C1 segment of cervical spinal cord (tissue), 14 donors: ENCODE measurements at places on chromosomes 11 and 22.

GRCh38 chr22:35746248-35746647 lies 28.6 kb downstream of the APOL5 start:
- DNase-seq: no peak

DNA sequence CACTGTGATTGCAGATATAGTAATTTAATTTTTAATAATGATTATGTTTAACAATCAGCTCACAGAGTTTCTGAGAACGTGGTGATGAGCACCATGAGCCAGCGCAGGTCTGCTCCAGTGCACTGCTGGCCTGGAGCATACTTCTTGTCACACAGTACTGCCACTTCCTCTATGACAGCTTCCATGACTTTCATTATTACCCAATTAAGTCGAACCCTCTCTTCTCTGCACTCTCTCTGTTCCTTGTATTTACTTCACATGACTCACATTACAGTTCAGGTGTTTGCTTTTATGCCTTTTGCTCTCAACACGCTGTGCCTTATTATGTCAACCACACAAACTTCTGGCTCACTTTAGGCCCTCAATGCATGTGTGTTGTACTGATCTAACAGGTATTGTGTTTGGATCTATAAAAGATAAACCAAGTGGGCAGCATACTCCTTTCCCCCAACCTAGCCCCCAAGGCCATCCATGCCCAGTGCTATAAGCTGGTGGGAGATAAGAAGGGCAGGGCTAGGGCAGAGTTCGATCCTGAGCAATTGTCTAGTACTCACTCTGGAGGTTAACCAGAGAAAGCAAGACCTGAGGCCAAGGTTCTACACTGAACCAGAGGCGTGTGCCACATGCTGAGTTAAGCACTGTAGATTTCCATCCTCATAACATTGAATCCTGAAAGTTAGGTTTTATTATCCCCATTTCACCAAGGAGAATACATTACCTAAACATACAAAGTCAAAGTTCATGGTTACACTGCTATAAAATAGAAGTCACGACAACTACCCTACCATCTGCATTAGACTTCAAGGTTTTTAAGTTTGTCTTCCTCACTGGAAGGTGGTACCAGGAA lies 356.5 kb downstream of the INSC start:
- DNase-seq: no peak

DNA sequence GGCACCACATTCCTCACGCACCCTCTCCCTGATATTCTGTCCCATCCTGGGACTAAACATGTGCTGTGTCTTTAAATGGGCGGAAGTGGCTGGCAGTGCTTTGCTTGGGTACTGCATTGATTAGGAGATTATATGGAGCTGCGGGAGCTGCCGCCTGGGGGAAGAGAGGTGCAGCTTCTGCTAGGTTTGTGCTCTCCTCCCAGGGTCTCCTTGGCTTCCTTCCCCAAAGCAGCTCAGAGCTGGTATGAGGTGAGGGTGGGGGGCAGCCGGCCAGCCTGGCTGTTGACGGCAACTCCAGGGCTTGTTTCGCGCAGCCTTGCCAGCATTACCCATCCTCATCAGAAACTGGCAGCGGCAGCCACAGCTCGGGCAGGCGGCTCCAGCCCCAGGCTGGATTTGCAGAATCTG lies 95.4 kb downstream of the GRAMD1B start:
- DNase-seq: no peak

- no peak for DNase-seq
Measured at GRCh38 chr11:57290288-57290687, 34.5 kb downstream of the TNKS1BP1 start.

- DNase-seq: no peak
Measured at GRCh38 chr11:41081756-41082285, 377.6 kb downstream of the LRRC4C start.

GRCh38 chr11:1232883-1233321 lies 10.0 kb downstream of the MUC5B start:
- DNase-seq: no peak

DNA sequence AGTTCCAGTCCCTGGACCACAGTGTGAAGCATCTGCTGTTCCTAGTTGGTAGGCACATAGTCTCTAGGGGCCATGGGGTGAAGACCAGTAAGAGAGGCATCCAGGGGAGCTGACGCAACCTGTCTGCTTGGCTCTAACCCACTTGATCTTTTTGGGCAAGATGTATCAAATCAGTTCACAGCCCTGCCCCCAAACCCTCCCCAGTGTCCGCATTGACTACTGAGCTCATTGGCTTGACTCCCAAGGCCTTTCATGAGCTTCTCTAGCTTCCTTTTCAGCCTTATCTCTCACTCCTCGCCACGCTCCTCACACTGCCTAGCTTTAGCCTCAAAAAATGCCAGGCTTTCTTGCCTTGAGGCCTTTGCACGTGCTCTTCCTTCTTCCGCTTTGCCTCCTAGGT lies 29.7 kb upstream of the ABCC8 start:
- no peak for DNase-seq

DNA sequence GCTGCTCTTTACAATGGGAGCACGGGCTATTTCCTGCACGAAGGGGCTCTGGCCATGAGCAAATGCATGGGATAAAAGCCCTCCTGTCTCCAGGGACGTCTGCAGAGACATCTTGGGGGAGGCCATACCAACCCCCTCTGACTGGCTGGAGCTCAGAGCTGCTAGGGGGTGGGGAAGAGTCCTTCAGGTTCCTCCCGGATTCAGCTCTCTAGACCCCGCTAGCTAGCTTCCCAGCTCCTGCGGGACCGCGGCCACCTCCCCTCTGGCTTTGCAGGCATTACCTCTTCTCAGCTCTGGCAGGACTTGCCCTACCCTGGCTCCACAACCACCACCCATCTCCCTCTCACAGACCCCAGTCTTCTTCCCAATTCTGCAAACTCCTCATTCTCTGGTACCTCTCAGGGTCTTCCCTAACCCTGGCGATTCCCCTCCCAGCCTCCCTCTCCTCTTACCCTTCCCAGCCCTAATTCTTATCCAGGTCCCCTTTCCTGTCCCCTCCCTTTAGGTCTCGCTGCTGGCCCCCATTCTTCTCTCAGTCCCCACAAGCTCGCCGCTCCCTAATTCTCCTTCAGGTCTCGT lies 802 bp downstream of the SYT13 start:
- no peak for DNase-seq

- DNase-seq: no peak
Measured at GRCh38 chr22:31550871-31551370, 54.6 kb downstream of the SFI1 start.

DNA sequence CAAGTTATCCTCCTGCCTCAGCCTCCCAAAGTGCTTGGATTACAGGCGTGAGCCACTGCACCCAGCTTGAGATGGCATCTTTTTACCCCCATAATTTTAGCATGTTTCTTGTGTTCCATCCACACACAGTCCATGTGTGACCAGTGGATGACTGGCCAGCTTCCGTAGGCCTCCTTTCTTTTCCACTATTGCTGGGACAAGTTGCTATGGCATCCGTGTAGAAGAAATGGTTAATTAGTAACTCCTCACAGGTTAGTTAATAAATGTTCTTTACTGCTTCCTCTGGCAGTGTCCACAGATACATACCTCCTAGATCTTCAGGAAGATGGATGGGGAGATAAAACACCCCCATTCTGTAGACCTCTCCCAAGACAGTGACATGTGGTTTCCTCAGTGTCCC lies 154.3 kb upstream of the RASSF10 start:
- DNase-seq: no peak

DNA sequence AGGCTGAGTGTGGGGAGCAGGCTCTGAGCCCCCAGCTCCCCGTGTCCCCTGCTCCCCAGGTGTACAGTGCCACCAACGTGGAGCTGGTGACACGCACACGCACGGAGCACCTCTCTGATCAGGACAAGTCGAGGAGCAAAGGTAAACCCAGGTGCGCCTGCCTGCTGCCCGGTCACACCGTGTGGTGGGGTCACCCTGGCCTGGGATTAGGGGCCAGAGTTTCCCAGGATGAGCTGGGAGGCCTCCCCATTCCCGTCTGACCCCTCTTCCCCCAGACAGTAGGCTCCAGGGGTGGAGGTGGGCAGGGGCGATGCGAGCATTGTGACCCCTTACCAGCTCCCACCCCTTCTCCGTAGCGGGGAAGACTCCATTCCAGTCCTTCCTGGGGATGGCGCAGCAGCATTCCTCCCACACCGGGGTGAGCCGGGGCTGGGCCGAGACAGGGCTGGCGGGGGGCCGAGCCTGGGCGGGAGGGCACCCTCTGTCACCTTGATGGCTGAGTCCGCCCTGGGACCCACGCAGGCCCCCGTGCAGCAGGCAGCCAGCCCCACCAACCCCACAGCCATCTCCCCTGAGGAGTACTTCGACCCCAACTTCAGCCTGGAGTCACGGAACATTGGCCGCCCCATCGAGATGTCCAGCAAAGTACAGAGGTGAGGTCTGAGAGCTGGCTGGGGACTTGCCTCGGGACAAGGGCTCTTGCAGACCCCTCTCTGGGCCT lies 3.7 kb upstream of the SSH3 start:
- DNase-seq: no peak

- no peak for DNase-seq
Measured at GRCh38 chr11:102389253-102389652, 42.2 kb downstream of the BIRC2 start.

DNA sequence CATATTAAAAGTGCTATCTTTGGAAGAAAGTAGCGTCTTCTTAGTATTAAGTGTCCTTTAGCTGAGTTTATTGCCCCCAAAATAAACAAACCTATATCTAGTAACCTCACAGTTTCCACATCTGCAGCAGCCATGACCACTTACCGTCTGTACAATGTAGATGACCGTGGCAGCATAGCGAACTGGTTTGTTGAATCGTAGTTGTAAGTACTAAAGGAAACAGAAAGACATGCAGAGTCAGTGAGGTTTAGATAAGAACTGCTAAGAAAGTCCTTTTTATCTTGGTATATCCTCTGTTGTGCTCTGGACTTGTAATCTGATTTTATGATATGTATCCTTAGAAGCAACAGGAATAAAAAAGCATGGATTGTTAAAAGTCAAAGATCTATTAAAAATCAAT lies 9.4 kb downstream of the SLC5A12 start:
- DNase-seq: no peak

DNA sequence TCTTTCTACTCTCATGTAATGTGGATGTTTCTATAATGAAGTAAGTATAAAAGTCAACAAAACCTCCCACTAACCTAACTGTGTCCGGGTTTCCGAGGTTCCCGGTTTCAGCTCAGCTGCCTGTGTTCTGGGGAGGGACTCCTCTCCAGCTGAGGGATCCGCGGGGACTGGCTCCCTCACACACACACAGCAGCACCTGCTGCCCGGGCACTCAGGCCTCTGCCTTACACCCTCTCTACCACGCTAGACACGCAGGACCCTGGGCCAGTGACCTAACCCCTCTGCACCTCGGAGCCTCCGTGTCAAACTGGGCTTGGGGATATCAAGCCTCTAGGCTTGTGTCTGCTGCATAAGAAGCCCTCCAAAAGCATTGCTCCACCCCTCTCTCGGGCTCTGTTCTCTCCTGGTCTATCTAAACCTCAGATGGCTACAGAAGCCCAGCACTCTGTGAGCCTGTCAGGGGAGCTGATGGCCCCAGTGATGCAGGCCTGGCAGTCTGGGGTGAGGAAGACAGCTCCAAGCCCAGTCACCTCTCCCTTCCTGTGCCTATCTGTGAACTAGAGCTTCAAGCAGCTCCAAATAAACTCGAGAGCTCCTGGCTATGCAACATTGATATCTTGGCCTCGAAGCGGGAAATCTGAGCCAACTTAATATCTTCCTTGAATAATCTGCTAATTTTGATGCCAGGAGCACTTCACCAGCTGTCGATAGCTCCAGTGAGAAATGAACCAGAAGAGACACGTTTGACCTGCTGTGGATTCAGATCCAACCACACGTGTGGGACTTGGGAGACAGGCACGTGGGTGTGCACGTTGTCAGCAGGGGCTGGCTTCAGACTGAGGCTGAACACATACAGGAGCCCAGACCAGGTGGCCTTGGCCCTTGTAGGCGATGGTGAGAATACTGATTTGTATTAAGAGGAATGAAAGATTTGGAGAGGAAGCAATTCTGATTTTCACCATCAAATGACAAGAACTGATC lies 232.7 kb upstream of the B3GAT1 start:
- no peak for DNase-seq

GRCh38 chr11:114075344-114075610 lies 15.8 kb downstream of the ZBTB16 start:
- DNase-seq: no peak

GRCh38 chr11:11313902-11314692 lies 39.0 kb downstream of the CSNK2A3 start:
- DNase-seq: no peak

DNA sequence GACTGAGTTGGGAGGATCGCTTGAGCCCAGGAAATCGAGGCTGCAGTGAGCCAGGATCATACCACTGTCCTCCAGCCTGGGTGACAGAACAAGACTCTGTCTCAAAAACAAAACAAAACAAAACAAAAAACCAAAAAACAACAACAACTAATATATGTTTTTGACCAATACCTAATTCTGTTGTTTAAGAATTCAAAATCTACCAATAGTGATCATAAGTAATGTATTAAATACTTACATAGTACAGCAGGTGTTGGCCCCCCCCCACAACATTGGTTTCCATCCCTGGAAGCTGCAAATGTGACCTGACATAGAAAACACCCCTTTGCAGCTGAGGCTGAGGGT lies 74.7 kb downstream of the KCNQ1 start:
- no peak for DNase-seq
